Stomach (tissue), 19 donors: ENCODE measurements at places on chromosomes 2 and 18.

DNA sequence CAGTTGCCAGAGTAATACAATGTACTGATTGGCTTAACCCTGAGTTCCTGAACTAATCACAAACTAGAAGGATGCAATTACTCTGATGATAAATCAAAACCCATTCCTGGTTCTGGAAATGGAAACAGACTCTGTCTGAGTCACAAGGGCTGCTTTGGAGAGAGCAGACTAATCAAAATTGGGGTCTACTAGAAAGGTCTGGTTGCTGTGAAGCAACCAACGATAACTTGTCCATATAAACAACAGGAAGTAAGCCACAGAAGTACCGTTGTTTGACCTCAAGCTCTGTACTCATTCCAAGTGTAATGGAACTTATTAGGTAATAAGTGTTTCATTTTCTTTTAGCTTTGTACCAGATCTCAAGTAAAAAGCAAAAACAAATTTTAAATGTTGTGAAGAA is 49.7 kb downstream of the RASGRP3 start:
- DNase-seq: no peak

DNA sequence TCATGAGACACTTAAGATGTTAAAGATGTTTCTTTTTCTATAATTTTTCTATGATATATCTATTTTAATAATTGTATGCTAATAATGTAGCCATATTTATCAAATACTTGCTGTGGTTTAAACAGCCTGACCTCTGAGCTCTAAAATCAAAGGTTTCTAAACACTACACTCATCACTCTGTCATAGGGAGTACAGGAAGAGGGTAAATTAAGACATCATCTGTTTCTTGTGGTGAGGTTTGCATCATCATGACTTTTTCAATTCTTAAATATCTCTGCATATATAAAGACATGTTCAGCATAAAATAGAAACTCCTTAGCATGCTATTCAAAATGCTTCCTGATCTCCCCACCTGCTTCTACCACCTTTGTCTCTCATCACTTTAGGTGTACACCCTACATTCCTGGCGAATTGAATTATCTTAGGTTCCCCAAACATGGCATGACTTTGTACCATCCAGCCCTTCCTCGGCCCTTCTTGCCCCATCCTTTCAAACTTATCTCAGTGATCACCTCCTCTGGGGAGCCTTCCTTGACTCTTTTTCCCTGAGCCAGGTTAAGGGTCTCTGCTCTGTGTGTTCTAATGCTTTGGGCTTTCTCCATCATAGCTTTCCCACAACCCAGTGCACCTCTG is 105.3 kb upstream of the TTN start:
- DNase-seq: no peak

GRCh38 chr2:105617631-105618350 is 126.9 kb upstream of the NCK2 start:
- peak; percentile 88 for DNase-seq

GRCh38 chr18:486929-487740 is 13.4 kb downstream of the COLEC12 start:
- DNase-seq: no peak

DNA sequence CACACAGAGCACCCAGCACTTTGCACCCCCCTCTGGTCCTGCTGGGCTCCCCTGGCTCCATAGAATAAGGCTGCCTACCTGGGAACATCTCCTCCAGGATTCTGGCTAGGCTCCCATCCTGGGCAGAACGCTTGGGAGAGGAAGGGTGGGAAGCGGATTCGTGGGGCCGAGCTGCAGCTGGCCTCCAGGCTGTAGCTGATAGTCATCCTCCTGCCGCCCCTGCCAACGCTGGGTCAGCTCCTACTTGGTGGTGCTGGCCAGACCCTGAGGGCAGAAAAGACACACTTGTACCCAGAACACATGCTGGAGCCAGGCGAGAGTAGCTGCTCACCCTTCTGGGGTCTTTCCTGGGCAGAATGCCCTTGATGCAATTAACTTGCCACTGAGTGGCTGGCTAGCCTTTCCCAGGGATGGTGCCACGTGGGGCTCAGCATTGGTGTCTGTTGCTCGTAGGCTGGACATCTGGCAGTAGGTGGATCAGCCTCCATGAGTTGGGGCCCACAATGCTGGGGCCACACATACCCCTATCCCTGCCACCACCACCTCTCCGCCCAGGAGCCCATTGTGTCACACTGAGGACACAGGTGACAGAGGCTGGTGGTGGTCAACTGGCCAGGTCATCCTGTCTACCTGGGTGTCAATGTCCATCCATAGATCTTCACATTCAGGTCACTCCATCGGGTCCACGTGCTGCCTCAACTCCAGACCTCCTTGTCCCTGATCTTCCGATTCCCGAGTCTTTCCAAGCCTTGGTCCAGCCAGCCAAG is 112.8 kb downstream of the NDUFA10 start:
- peak; percentile 22 for DNase-seq

DNA sequence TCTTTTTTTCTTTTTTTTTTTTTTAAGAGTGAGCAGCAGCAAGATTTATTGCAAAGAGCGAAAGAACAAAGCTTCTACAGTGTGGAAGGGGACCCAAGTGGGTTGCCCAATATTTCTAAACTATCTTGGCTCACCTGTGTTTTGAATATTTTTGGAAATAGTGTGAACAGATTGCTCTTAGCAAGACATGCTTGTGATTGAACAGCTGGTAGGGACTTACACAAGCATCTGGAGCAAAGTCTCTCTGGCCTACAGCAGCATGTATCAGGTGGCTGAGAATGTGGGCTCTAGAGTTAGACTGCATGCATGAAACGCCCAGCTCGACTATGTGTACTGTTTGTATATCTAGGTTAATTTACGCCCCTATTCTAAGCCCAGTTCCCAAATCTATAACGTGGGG is 40.3 kb upstream of the FBXO11 start:
- DNase-seq: no peak

DNA sequence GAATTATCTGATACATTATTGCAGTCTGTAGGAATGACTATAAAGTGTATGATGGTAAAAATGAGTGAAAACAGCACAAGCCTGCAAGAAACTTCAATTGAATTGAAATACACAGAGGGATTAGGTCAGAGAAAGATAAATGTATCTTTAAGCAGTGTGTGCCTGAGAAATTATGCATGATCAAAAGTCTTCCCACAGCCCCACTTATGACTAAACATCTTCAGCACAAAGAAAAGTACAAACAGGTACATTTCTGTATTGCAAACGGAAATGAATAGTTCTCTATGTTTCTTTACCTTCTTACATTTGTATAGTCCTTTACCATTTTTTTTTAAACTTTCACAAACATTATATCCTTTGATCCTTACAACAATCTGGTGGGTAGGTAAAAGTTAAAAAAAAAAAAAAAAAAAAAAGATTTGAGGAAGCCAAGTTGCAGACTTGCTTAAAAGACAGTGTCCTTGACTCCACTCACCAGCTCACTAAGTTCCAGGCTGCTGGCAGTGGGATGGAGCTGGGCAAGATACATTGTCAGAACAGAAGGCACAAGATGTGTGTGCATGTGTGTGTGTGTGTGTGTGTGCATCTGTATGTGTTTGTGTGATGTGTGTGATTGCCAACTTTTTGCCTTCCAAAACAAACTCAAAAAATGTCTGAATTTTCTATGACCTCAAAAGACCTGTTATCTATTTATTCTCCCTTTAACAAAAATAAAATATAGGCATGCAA is 423.7 kb upstream of the ACVR2A start:
- DNase-seq: no peak

GRCh38 chr2:46350029-46350689 is 53.0 kb downstream of the EPAS1 start:
- DNase-seq: no peak

- no peak for DNase-seq
Observed at GRCh38 chr18:23183411-23184150, 48.3 kb downstream of the CABLES1 start.

DNA sequence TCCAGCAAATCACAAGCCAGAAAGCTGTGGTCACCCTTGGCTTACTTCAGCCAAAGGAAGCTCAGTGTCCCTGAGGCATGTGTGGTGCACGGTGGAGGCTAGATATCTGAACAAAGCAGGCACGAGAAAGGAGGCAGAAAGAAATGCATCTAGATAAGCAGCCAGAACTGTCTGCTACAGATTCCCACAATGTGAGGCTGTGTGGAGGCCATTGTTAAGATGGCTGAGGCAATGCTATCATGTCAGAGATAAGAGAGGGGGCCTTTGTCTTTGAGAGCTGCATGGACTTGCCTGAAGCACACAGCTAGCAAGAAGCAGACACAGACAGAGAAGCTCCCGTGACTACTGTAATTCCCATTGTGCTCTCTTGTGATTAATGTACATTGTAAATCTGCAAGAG is 110.5 kb upstream of the LYPD6 start:
- no peak for DNase-seq

DNA sequence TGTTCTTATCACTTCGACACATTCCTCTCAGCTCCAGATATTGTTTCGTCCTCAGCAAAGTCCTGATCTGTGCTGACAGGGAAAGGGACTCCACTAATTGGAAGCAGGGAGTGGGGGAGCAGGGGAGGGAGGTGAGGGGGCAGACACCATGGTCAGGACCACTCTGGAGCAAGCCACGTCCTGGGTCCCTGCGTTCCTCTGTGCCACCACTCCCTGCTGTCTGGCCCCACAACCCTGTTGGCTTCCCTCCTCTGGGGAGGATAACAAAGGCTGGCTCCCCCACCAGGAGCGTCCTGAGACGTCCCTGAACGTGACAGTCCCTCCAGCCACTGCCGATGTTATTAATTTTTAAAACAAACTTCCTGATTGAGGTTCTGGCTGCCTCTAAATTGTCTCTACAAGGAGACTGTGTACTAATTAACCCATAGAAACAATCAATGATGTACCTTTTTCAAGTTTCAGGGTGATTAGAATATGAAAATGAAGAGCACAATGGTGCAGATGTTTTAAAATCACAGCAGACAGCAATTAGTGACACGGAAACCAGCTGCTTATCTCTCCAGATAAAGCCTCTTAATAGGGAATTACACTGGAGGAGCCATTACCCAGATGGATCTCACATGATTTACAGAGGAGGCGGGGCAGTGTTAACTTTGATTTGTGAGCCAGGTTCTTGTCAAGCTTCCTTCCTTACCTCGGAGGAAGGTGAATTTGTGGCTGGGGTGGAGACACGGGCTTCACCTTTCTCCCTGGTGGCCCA is 257.5 kb downstream of the SETBP1 start:
- peak; percentile 73 for DNase-seq

GRCh38 chr18:75728621-75729020 is 301.1 kb upstream of the SMIM21 start:
- DNase-seq: no peak

DNA sequence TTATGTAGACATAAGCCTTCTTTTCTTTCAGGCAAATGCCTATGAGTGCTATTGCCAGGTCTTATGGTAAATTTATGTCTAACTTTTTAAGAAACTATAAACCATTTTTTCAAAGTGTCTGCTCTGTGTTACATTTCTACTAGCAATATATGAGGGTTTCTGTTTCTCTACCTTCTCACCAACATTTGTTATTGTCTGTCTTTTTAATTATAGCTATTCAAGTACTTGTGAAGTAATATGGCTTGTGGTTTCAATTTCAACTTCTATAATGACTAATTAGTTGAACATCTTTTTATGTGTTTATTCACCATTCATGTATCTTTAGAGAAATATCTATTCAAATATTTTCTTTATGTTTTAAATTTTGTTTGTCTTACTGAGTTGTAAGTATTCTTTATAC is 213.1 kb upstream of the MC4R start:
- no peak for DNase-seq

GRCh38 chr2:27889774-27890145 is 427 bp downstream of the RBKS start:
- DNase-seq: peak; percentile 57

DNA sequence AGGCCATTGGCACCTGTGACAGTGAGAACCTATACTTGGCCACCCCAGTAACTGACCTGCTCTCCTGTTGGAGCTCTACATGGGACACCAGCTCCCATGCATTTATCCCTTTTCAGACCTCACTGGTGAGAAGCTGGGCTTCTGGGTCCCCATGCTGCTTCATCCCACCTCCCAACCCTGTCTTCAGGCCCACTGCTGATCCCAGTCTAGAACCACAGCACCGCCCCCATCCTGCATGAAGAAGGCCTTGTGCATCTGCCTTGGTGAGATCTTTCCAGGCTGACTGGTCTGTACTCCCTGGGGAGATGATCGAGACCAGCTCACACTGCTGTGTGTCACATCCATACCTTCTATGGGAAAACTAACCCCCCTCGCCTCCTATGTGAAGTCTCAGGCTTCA is 22.7 kb downstream of the TTC32 start:
- DNase-seq: no peak

DNA sequence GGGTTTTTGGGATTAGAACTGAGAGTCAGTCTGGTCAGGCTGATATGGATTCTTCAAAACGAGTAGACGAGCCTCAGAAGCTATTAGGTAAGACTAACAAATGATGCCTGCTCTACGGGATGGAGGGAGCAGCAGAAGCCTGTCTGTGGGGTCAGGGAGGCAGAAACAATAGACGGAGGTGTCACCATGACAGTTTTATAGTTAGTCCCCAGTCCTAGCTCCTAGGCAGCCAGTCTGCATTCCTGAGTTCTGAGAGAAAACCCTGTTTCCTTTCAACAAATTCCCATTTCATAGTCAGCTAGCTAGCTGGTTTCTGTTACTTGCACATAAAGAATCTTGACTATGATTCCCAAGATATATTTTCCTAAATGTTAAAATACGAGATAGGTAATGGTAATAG is 542.1 kb downstream of the PID1 start:
- DNase-seq: no peak

DNA sequence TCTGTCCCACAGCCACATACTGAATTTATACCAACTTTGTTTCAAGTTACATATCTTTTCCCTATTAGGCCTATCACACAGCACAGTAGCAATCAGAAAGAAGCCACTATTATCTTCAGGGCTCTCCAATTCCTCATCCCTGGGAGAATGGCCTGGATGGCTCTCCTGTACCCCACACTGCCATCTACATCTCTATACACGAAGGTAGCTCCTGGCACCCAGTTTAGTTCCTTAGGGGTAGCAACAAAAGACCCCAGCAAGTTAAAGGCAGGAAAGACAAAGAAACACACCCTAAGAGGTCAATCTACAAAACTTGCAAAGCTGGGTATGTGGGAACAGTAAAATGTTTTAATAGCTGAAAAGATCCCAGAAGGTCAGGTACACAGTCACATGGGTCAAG is 39.9 kb downstream of the PAIP2B start:
- no peak for DNase-seq

- no peak for DNase-seq
Observed at GRCh38 chr18:57915248-57915647, 112.1 kb upstream of the ATP8B1 start.

- peak; percentile 51 for DNase-seq
Observed at GRCh38 chr2:130728007-130728454, 839 bp upstream of the GPR148 start.

DNA sequence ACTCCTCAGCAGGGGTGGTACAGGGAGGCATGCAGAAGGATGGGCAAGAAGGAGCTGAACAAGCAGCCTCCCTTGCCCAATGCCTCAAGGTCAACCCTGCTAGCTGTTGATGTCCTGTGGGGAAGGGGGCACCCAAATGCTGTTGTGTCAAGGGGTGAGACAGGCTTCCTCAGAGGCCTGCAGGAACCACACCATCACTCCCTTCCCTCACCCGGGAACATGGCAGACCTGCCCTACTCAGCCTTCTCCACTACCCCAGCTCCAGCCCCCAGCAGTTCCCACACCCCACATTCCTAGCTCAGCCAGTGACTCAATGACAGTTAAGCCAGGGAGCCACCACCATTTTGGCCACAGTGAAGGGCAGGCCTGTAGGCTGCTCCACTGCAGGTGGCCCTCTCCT is 53.9 kb upstream of the RMP24 start:
- no peak for DNase-seq
